Sigmoid colon (tissue), 7 donors: ENCODE measurements at places on chromosomes 7 and 10. TPM values are rescaled to one million over a fixed set of nuclear protein-coding genes. Genes with fewer than 3 reads are reported as not detected.

GRCh38 chr10:89548673-89549072 is 13.3 kb upstream of the SLC16A12 start:
- no peak for DNase-seq
- H3K4me3 ChIP-seq, result no peak overlapping the region
- no peaks in the 10 kb centered on the region for H3K27me3 ChIP-seq

The HK1 gene
- 74.9 TPM for total RNA-seq

The CTTNBP2 gene
- 4.9 TPM for total RNA-seq

The OLAH gene
- total RNA-seq, result 0.49 TPM

- H3K27ac ChIP-seq, result no peak overlapping the region
- no peaks in the 10 kb centered on the region for H3K4me1 ChIP-seq
- H3K36me3 ChIP-seq, result no peaks in the 10 kb centered on the region
- no peak overlapping the region for H3K4me3 ChIP-seq
These were observed 91.5 kb upstream of the CALN1 start for GRCh38 chr7:72503644-72504043.

DNA sequence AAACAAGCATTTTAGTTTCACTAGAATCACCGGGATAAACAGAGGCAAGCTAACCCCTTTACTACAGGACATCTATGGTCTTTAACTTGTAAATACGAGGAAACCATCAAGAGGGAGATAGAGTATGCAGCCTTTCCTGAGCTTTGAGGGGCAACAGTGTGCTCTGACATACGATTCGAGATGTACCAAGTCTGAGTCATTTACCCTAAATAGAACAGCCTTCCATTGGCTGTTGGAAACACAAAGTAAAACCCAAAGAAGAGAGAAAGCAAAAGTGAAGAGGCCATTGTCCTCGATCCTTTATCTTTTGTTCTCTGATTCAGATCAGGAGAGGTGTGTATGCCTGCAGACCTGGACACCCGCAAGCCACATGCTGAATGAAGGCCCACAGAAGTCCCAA is 289.5 kb downstream of the KCNMA1 start:
- H3K27ac ChIP-seq, result peak overlapping the region; percentile 68
- no peaks in the 10 kb centered on the region for H3K27me3 ChIP-seq
- peaks cover 33% of the 10 kb centered on the region for H3K4me1 ChIP-seq

The ADAMTS14 gene
- not detected for total RNA-seq
